ENCODE measurements at places on chromosomes 12 and 14.

DNA sequence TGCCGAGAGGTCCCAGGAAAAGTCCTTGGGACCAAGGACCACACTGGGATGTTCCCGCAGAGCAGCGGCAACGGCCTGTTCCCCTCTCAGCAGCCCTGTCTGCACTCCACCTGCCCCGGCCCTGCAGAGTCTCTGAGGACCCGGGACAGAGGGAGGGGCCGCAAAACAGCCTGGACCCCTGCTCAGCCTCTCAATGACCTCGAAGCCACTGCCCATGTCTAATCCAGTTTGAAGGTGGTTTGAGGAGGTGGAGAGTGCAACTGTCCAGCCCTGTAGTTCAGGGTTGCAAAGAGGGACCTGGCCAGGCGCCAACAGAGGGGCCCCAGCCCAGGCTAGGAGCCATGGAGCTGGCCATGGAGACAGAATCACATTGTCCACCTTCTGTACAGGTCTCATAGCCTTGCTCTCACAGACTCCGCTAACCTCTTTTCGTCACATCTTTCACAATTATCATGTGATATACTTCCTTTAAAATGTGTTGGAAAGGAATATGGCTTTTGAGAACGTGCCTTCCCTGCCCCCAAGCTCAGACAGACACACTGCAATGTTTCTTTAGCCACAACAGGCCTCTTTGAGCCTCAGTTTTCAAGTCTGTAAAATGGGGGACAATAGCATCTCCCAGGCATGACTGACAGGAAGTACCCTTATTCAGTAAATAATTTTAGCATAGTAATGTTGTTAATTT lies 49.3 kb downstream of the ACTN1 start:
- no peak for DNase-seq

DNA sequence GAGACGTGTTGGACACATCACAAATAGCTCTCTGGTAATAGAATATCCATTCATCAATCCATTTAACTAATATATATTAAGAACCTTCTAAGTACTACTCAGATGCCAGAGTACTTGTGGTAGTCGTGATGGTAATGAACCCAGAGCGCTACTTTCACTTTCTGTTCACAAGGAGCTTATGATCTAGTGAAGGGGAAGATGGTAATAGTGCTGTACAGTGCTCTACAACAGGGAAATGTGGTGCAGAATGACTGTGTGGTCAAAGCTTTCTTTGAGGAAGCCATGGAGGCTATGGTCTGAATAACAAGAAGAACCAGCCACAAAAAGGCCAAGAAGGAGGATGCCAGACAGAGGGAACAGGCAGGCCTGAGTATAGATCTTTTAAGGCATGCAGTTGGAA lies 212.0 kb downstream of the PTPRO start:
- DNase-seq = no peak

DNA sequence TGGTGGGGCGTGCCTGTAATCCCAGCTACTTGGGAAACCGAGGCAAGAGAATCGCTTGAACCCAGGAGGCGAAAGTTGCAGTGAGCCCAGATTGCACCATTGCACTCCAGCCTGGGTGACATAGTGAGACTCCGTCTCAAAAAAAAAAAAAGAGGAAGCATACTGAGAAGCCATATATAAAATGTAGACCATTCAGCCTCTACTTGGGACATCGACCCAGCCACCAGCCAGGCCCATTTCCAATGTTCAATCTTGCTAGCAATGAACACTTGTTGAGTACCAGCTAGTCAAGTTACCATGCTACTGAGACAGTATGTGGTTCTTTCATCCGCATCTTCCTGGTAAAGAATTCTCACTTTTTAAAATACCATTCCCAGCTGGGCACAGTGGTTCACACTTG lies 33.4 kb upstream of the RASSF8 start:
- no peak for DNase-seq

DNA sequence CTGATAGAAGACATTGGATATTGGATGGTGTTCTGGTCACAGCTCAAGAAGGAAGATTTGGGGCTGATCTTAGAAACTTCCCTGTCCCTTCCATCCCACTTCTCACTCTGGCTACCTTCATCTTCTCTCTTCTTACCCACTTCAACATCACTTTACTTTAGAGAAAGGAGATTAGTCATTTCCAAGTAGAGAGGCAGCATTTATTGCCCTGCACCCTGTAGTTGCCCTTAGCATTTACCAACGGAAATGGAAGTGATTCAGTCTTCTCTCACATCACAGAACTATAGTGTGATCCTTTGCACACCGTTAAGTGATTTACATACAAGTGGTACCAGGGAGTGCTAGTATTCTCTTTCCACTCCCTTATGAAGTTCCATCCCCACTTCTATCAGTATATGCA lies 52.4 kb downstream of the PHLDA1 start:
- DNase-seq = no peak

- DNase-seq = no peak
Observed at GRCh38 chr12:43277651-43278540, 274.1 kb downstream of the ADAMTS20 start.

- no peak for DNase-seq
Observed at GRCh38 chr14:68626386-68626785, 166.5 kb downstream of the ZFP36L1 start.

GRCh38 chr12:105036937-105037649 lies 47.2 kb downstream of the ALDH1L2 start:
- DNase-seq = no peak

DNA sequence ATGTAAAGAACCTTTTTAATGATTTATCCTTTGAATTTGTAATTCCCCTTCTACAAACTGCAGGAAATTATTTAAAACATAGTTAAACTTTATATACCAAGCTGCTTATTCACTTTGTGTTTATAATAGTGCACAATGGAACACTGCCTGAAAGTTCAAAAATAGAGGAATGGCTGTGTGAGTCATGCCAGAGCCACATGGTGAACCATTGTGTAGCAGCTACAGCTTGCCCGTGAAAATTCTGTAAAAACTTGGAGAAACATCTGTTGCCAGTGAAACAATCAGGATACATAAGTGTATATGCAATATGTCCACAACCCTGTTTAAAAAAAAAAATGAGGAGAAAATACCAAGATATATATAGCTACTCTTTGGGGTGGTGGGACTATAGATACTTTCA lies 59.5 kb downstream of the VEZT start:
- no peak for DNase-seq

- no peak for DNase-seq
Observed at GRCh38 chr12:6725350-6725749, 1.5 kb downstream of the COPS7A start.

GRCh38 chr14:73770977-73771847 lies 57.0 kb upstream of the PNMA1 start:
- no peak for DNase-seq

GRCh38 chr12:95731519-95731958 lies 59.0 kb downstream of the NTN4 start:
- no peak for DNase-seq

DNA sequence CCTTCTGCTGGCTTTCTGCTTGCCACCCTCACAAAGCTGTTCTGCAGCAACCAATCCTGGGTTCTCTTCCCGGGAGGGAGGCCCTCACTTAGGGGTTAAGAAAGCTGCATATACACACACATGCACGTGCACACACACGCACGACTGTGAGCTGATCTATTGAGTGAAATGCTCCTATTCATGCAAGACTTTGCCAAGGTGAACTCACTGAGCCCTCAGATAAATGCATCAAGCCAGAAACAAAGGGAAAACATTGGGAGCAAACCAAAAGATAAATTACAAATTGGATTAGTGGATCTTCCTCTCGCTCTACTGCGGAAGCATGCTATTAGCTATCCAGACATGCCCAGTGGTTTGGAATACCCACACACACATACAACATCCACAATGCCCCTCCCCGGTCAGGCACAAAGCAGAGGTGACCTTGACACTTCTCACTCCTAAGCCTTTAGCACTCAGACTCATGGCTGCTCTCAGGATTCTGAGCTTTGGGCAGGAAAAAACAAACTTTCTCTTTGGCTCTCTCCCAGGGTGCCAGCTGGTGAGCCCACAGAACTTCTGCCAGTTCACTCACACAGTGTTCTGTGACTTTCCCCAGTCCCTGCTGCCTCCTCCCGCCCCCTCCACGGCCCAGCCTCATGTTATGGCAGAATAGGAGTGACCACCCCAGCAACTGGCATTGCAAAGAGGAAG lies 320.0 kb downstream of the DPF3 start:
- no peak for DNase-seq

- no peak for DNase-seq
Observed at GRCh38 chr12:96083020-96083719, 47.8 kb upstream of the LTA4H start.

DNA sequence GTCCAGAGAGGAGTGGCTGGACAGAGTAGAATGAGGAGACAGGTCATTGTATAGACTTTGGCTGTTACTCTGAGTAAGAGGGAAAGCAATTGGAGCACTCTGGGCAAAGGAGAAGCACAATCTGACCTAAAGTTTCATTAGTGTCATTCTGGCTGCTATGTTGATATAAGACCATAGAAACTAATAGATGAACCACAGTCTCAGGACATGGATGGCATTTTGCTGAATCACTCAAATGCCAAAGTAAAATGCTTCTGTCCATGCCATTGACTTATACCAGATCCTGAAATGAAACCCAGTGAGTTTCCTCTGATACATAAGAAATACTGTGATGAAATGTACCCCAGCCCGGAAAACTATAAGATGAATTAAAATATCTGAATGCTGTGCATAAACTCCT lies 65.8 kb upstream of the COCH start:
- DNase-seq = no peak

GRCh38 chr12:93176610-93177126 lies 201.1 kb upstream of the NUDT4 start:
- no peak for DNase-seq

GRCh38 chr14:72518809-72519377 lies 375.0 kb downstream of the DPF3 start:
- no peak for DNase-seq

DNA sequence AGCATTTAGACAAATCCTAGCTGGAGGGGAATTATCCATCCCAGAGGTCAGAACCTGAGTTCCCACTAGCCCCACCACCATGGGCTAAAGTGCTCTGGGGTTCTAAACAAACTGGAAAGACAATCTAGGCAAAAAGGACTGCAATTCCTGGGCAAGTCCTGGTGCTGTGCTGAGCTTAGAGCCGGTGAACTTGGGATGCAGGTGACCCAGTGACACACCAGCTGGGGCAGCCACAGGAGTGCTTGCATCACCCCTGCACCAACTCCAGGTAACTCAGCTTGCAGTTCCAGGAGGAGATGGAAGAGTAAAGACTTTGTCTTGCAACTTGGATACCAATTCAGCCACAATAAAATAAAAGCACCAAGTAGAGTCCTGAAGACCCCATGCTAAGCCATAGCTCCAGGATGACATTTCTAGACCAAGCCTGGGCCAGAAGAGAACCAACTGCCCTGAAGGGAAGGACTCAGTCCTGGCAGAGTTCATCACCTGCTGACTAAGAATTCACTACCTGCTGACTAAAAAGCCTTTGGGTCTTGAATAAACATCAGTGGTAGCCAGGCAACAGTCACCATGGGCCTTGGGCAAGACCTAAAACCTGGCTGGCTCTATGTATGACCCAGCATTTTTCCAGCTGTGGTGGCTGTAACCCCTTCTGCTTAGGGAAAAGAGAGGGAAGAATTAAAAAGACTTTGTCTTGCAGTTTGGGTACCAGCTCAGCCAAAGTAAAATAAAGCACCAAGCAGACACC lies 223.4 kb upstream of the DIO2 start:
- no peak for DNase-seq

DNA sequence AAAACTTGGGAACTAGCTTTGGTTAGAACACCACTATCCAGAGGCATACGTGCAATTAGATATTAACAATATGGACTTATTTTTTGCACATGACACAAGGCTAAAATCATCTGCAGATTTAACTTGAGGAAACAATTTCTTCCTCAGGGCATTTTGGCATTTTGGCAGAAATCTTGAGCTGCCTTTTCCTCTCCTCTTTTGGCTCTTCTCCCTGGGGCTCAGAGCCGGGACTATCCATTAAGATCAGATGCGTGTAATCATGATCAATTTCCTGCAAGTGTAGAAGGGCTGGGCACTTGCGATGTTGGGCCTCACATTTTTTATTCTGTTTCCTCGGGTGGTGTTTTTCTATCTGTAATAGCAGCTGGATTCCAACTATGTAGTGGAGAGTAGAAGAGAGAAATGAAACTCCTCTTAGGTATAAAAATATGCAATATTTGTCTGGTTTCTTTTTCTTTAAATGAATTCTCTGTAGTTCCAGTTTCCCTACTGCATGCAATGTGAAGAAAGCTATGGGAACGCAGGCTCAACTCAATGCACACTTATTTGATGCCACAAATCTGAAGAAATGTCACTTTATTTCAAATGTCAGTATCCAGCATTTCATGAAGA lies 1010.8 kb downstream of the FLRT2 start:
- no peak for DNase-seq

- DNase-seq = no peak
Observed at GRCh38 chr14:70004791-70005190, 125.6 kb downstream of the SMOC1 start.

GRCh38 chr14:92560106-92560865 lies 46.7 kb downstream of the RIN3 start:
- DNase-seq = no peak

- no peak for DNase-seq
Observed at GRCh38 chr12:89695830-89696229, 12.8 kb downstream of the ATP2B1 start.

GRCh38 chr12:113128802-113129663 lies 6.5 kb downstream of the RASAL1 start:
- DNase-seq = no peak

- DNase-seq = no peak
Observed at GRCh38 chr14:32561520-32561919, 232.4 kb downstream of the AKAP6 start.

DNA sequence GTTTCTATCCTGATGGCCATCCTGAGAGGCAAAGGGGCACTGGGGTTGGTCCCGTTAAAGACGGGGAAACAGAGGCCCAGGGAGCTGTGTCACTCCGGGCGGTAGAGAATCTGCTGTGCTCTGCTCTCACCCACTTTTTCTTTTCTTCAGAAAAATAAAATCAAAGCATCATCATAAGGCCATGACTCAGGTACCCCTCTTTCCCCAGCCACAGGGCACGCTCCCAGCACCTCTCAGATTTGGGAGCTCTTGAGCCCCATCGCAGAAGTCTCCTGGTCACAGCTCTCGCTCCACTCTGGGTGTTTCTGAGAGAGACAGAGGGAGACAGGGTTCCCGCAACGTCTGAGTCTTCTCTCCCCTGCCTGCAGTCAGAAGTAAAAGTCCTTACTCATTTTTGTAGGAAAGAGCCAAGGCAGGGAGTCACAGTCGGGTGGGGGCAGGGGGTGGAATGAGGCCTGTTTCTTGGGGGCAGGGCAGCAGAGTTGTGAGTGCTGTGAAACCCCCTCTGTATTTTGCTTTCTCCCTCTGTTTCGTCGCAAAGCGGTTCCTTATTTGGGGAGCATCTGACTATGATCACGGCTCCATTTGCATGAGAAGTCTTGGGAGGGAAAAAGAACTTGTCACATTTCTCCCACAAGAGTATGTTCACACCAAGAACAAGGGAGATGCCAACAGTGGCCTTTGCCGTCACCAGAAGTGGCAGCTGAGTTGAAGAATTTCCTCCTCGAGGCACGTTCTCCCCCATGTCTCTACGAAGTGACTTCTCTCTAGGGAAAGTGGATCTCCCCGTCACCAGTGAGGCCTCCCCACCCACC lies 139.0 kb downstream of the BCL11B start:
- no peak for DNase-seq

GRCh38 chr14:44962334-44963043 lies 499 bp downstream of the TOGARAM1 start:
- no peak for DNase-seq

- DNase-seq = no peak
Observed at GRCh38 chr12:94761559-94761958, 111.2 kb upstream of the TMCC3 start.
